Cortex of kidney (tissue), 1 donor: ENCODE measurements at places on chromosomes 4 and X.

DNA sequence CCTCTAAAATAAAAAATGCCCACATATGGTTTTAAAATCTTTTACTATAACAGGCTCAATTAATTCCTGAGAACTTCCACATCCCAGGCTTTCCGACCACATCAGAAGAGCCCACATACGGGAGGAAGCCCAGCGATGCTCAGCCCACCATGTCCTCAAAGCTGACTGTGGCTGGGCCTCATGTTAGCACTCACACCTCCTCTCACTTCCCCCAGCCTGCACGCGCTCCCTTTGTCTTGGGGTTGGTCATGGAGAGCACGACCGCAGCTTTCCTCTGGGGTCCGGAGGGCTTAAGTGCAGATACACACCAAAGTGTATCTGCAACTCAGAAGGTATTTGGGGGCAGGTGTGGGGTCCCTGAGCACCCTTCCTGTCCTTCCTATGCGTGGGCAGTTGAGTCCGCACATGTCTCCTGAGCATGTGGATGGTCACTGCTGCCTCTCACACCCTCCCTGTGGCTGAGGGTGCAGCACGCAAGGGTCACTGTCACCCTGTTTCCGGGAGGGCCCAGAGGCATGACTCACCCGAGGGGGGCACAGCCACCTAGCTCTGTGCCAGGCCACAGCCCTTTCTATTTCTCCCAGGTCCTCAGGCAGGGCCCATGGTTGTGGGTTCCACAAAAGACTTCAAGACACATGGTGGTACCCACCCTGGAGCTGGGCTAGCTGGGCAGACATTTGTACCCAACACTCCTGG is 21.2 kb downstream of the WDR1 start:
- DNase-seq: no peak

- no peak for DNase-seq
These were observed 20.5 kb downstream of the GAB3 start for GRCh38 chrX:154730253-154730891.

GRCh38 chr4:113355550-113356371 is 306.3 kb downstream of the ANK2 start:
- no peak for DNase-seq

GRCh38 chr4:152308951-152309350 is 226.9 kb downstream of the FBXW7 start:
- no peak for DNase-seq

DNA sequence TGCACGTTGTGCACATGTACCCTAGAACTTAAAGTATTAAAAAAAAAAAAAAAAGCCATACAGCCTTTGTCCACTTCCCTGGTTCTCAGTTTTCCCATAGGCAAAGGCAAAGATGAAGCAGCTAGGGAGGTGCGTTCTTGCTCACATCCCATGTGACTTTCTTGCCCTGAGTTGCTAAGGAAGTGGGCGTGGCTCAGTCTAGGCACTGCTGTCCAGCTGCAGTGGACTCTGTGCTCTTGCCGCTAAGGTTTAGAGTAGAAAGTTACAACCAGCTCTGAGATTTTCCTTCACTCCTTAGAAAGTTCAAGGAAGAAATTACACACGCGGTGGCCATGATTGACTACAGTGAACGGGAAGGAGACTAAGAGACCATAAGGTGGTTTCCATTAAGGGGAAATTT is 144.7 kb downstream of the NAA11 start:
- DNase-seq: no peak

DNA sequence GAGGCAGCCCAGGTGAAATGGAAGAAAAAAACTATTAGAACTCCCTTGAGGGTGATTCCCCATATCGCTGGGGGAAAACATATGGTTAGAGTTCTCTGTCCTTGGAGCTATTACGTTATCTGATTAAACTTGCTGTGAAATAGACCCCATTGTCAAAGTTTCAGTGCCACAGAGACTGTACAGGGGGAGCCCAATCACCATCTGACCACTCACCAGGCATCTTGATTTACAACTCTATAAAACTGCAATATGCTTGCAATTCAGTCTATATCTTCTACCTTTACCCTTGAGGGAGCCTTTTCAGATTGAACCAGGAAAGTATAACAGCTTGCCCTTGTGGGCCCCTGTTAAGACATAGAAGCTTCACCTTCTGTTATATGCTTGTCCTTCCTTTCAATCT is 18.2 kb downstream of the TMEM255A start:
- no peak for DNase-seq
